ENCODE measurements at places on chromosomes 16 and 17.

- no peak for DNase-seq
Observed at GRCh38 chr17:75493476-75494129, 21.7 kb downstream of the CASKIN2 start.

GRCh38 chr16:12344577-12345343 is 368.2 kb downstream of the SNX29 start:
- no peak for DNase-seq

GRCh38 chr17:34114174-34114573 is 140.9 kb upstream of the CCL2 start:
- DNase-seq: no peak

- DNase-seq: no peak
Observed at GRCh38 chr16:85170066-85170491, 57.8 kb upstream of the CIBAR2 start.

GRCh38 chr16:50588276-50588675 is 40.1 kb downstream of the NKD1 start:
- DNase-seq: no peak

- DNase-seq: no peak
Observed at GRCh38 chr16:78075800-78076199, 23.7 kb upstream of the WWOX start.

DNA sequence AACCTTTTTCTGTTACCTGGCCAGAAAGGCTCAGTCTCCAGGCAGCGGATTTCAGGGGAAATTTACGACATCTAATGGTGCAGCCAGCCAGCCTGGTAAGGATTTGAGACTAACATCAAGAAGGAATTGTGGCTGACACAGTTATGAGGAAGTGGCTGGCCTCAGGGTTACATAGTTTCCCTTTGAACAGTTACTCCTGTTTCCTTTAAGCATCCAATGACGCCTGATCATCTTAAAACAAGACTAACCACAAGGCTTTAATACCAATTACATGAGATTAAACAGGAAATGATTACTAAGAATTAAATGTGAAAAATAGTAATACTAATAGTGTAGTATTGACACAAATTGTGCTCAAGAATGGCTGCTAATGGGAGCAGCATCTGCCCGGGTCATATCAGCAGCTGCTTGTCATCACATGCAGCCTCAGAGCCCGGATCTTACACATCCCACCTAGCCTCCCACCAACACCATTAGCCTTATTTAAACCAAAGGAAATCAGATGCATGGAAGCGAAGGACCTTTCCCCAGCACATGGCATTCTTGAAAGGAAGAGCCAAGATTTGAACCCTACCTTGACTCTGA is 431.8 kb downstream of the PMP22 start:
- no peak for DNase-seq

- DNase-seq: no peak
Observed at GRCh38 chr17:73387746-73388577, 76.2 kb upstream of the CDC42EP4 start.

DNA sequence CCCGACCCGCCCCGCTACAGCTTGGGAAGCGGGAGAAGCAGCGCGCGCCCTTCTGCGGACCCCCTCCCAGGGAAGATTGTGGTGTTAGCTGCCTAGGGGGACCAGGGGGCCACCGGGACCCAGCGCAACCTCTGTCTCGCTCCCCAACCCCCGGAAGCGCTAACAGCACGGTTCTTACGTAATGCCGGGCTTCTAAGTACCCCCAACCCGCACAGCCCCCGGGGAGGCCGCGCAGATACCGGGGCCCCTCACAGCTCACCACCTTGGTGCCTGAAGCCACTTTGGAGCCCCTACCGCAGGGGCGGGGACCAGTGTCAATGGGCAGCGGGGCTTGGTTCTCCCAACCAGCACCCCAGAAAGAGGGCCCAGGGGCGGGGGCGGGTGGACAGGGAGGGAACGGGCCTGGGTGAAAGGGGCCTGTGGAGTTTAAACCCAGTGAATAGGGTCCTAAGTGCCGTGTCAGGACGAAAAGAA is 348 bp downstream of the MPP2 start:
- no peak for DNase-seq

- DNase-seq: no peak
Observed at GRCh38 chr16:85425074-85425662, 188.0 kb upstream of the GSE1 start.

DNA sequence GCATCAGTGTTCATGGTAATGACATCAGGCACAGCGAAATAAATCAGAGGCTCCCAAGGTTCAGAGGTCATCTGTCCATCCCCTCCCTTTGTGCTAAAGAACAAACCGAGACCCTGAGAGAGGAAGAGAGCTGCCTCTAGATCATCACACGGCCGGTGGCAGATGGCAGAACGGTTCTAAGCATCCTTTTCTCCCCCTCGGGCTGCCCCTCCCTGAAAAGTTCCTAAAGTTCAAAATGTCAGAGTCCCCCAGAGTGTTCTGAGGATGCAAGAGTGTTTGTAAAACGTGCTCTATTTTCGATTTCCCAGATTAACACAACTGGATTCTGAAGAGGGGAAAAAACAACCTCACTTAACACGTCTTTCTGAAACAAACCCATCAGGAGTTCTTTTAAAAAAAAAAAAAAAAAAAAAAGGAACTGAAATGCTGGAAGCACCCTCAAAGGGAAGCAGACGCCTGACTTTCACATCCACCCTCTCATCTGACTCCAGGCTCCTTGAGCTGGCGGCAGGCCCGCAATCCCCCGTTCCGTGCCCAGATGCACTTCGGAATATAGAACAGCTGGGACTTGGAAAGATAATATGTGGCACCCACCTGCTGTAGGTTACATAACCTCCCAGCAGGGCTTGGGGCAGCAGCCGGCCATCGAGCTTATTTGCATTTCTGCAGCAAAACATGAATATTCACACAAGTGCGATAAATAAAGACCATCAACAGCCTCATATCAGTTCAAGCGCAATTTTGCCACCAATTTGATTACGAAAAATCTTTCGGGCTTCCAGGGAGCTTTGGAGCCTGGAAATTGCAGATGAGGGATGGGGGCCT is 115.5 kb upstream of the SMURF2 start:
- DNase-seq: no peak

DNA sequence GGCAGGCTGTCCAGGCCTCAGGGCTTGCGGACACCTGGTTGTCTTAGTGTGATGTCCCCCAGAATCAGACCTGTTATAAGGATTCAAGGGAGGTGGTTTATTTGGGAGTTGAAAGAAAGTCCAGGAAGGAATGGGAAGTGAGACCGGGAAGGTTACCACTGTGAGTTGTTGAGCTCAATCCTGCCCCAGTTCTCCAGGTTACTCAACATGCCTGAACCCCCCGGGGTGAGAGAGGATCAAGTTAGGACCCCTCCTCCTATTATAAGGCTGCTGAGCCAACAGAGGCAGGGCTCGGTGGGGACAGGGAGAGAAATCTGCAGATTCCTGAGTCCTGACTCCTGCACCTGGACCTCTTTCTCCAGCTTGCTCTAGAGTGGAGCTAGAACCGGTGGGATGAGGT is 86.4 kb downstream of the MRM1 start:
- DNase-seq: no peak

DNA sequence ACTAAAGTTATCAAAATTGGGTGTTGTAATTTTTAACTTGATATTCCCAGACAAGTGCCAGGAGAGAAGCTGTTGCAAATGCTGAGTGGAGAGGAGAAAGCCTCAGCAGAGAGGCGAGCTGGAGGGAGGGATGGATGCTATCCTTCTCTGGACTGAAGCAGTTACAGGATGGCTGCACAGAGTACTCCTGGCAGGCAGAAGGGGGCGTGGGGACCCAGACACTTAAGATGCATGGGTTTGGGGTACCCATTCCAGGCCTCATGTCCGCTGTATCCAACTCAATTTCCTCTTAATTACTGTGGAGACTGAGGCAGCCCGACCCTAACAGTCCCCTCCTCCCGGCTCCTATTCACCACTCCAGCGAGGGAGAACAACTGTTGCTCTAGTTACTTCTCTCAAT is 25.4 kb upstream of the ALDH3A1 start:
- no peak for DNase-seq

GRCh38 chr16:85861095-85861825 is 37.7 kb upstream of the IRF8 start:
- DNase-seq: no peak

GRCh38 chr16:69037373-69038160 is 67.9 kb upstream of the HAS3 start:
- DNase-seq: no peak

DNA sequence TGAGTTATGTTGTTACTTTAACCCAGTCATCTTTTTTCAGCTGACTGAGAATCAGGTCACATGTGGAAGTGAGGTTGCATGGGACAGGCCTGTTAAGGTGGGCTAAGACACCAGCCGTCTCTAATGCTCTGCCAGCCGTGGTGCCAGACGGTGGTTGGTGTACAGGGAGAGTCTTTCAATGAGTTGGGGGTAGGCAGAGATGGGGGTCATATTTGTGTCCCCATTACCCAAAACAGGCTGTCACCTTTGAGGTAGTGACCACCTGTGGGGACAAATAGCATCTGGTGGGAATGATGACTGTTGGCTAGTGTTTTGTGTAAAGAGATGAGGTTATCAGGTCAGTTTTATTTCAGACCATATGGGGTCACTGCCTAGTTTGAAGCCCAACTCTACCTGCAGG is 1.8 kb downstream of the RPL38 start:
- no peak for DNase-seq

DNA sequence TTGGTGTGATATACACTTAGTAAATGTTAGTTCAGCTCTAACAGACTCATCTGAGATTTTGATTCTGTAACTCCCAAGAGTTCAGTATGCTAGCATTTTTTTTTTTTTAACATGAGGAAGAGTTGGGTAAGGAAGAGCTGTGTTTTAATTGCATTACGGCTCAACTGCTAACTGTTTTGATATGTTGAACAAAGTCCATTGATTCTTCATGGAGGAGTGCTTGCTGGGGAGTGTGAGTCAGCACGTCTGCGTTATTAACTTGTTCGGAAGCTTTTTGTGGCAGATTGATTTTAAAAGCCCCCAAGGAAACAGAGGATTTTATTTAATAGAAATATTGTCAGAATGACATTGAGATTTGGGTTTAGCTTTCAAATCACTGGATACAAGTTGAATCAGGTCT is 45.8 kb downstream of the PITPNC1 start:
- no peak for DNase-seq

DNA sequence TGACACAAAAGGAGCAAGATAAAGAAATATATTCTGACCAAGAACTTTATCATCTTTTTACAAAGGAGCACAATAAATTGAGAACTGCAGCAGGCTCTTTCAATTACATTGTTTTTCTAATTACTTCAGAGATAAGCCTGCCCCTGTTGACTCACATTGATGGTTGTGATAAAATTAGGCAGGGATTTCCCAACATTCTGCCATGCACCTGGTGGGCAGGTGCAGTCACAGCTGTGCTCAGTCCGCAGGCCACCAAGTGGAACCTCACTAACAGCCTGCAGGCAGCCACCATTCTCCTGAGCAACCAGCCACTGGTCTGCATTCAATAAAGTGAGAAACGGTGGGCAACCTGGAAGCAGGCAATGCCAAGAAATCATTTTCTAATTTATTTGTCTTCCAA is 5.1 kb downstream of the FANCA start:
- DNase-seq: no peak

DNA sequence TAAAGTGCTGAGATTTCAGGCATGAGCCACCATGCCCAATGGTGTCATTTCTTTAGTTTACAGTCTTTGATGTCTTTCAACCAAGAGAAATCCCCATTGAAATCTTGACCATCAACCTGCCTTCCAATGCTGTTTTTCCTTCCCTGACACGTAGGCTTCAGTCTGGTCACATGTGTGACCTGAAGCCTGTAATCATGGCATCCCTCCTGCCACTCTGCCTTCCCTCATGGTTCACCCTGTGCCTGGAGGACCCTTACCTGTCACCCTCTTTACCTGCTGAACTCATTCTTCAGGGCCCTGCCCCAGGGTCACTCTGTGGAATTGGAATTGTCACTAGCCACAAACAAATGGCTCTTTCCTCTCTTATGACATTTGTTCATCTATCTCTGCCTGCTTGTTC is 18.1 kb upstream of the ARHGAP23 start:
- no peak for DNase-seq

- no peak for DNase-seq
Observed at GRCh38 chr17:27423651-27424050, 32.6 kb upstream of the KSR1 start.

DNA sequence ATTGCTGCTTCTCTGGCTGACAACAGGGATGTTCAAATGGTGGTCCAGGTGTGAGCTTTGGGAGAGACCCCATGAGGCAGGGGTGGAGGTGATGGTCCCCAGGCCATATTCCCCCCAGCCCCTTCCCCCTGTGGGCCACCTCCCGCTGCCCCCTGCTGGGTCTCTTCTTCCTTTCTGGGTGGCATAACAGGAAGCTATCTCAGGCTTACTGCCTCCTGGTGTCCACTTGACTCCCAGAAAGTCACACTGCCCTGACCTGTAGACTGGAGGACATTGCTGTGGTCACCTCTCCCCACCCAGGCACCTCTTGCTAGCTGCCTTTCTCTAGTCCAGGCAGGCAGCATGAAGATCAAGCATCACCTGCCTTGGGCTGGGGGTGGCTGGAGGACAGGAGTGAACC is 46.4 kb upstream of the PLCG2 start:
- DNase-seq: no peak

- DNase-seq: no peak
Observed at GRCh38 chr16:15749371-15749770, 99.3 kb downstream of the NDE1 start.

Data from stimulated activated CD8-positive, alpha-beta memory T cell treated with anti-CD3 and anti-CD28 coated beads, Interleukin-4, amount 100 ng/mL, for 4 hours (primary cell).